Activated gamma-delta T cell treated with Interleukin-2 at 50 U/mL for 16 hours (primary cell): ENCODE measurements at places on chromosomes 11 and 22.

- DNase-seq: no peak
Observed at GRCh38 chr11:68266936-68267880, 4.6 kb downstream of the C11orf24 start.

DNA sequence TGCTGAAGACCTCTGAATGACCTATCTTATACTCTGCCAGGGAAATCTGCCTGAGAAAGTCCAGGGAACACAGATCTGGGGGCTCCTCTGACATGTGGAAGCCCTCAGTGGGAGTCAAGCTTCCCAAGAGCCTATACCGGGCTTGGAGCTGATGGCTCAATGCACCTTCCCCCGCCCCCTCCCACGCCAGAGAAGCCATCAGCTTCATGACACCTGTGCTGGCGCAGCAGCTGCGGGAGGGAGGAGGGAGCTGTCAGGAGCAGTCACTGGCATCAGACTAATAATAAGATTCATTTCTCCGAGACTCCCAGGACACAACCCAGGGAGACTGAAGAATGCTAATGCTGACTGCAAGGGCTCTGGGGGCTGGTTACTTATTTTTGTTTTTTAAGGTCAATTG lies 47.8 kb downstream of the SPATA19 start:
- DNase-seq: no peak

- no peak for DNase-seq
Observed at GRCh38 chr22:17085277-17086181, 729 bp downstream of the IL17RA start.

DNA sequence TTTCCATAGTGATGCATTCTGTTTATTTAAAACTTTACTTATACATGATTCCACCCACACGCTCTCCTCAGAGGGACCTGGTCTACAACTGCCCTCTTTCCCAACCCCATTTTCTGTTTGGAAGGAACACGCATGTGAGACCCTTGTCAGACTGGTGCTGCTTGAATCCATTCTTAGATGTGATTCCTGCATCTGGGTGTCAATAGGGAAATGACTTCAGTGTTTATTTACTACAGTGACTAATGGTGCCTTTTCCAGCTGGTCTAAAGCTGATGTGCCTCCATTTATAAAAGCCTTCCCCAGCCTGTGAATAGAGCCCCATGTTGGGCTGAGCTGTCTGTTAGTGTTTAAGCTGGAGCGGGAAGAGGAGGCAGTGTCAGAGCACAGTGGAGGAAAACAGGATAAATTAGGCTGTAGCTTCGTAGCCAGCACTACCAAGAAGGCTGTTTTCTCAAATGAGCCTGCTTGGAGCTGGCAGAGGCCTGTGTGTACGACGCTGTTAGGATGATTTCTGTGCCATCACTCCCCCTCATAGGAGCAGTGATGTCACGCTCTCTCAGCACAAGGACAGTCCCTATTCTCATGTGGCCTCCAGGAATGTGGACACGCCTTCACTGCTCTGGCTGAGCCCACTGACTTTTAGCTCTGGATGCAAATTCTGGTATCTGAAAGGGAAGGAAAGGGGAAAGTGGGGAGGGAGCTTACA lies 18.9 kb upstream of the C11orf96 start:
- DNase-seq: no peak

DNA sequence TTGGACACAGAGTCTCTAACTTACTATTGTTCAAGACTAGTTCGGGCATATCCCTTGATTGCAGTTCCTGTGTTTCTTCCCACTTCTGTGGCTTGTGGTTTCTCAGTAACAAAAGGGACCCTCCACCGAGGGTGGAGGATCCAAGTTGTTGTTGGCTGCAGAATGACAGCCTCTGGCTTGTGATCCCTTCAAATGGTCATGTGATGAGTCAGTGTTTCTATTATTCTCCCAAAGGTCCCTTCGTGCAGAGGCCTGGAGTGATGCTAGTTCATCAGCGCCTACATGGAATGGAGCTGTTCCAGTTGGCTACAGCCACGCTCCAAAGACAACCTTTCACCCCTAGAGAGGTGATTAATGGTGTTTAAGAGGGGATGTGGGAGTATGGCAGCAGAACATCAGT lies 2.6 kb upstream of the VWCE start:
- no peak for DNase-seq

- DNase-seq: no peak
Observed at GRCh38 chr22:37084385-37084784, 25.1 kb downstream of the TMPRSS6 start.

- DNase-seq: no peak
Observed at GRCh38 chr11:69434471-69434931, 47.0 kb upstream of the LINC01488 start.

GRCh38 chr22:45026511-45026910 lies 16.7 kb upstream of the PHF21B start:
- no peak for DNase-seq

DNA sequence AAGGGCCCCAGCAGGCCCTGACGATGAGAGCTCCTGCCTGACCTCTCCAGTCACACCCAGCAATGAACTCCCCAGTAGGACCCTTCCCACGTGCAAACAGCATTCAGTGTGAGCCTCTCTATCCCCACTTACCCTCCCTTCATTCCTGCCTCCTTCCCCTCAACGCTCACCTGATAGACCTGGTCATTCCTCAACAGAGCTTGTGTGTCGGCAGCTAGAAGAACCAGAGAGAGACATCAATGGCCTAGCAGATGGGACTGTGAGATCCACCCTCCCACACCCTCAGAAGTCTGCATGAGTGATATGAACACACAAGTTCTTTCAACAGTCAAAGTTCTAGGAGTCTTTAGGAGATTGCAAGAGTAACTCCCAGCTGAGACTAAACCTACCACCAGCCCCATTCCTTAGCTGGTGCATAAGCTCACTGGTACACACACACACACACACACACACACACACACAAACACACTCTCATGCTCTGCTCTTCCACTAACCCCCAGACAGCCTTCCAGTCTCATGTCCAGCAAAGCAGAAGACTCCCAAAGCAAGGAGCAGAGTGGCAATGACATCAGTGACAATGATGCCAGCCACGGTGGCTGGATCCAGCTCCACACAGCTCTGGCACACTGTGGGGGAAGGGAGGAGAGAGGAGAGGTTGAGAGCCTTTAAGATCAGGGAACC lies 3.1 kb downstream of the CD3D start:
- DNase-seq: no peak

DNA sequence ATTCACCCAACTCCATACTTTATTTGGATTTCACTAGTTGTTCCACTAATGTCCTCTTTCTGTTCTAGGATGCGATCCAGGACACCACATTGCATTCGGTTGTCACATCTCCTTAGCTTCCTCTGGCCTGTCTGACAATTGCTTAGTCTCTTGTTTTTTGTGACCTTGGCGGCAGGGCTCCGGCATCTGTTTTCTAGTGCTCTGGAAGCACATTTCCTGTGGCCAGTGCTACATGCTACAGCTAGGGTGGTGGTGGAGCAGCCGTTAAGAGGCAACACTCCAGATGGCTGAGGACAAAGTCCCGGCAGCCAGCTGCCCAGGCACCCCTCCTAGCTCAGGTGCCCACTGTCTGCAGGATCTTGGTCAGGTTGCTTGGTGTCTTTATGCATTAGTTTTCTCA lies 6.8 kb downstream of the STX3 start:
- DNase-seq: no peak

- peak; percentile 33 for DNase-seq
Observed at GRCh38 chr11:111982019-111982464, 43.2 kb upstream of the DLAT start.

DNA sequence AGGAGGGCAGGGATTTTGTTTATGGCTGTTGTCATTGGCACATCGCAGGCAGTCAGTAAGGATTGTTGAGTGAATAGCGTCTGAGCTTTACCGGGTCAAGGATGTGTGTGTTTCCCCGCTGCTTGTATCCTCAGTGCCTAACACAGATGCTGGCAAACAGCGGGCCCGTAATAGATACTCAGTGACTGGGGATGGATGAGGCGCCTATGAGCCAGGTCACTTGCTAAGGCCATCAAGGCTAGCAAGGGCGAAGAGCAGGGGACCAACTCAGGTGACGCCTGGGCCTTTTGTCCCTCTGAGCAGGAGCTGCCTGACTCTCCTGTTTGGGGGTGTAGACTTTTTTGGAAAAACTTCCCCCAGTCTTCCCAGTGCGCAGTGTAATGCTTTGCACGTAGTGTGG lies 118.1 kb downstream of the HIPK3 start:
- DNase-seq: no peak

GRCh38 chr11:130705670-130706421 lies 210.4 kb downstream of the SNX19 start:
- DNase-seq: no peak
